ENCODE measurements at places on chromosomes 12 and 14.

DNA sequence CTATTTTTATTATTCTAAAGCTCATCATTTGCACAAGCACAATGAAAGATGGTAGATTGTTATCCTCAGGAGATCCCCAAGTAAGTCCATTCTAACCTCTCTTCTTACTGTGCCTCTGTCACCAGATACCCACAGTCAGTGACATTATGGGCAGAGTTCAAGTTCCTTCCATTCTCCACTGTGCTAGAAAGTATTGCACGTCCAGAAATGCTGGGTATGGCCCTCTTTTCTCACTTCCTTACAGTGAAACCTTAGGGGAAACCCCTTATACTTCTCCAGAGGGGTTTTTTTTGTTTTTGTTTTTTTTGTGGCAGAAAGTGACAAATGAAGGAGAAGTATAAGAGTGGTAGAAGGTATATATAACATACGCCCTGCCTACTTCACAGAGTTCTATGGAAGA is 102.9 kb downstream of the DIO2 start:
- DNase-seq = no peak

DNA sequence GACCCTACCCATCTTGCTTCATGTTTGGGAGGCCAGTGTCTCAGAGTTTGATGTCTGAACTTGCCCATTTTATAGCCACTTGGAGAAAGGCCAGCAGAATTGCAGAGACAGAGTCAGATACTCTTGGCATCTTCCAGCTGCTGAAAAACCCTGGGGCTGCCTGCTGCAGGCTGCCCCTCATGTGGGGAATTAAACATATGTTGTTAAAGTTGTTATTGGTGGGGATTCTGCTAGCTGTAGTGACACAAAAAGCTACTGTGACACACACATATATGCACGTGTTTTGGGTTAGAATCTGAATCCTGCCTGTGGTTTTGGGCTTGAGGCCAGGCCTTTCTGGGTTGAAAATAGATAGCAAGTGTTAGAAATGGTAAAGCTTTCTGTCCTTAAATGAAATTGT is 1288.4 kb downstream of the AACS start:
- no peak for DNase-seq

DNA sequence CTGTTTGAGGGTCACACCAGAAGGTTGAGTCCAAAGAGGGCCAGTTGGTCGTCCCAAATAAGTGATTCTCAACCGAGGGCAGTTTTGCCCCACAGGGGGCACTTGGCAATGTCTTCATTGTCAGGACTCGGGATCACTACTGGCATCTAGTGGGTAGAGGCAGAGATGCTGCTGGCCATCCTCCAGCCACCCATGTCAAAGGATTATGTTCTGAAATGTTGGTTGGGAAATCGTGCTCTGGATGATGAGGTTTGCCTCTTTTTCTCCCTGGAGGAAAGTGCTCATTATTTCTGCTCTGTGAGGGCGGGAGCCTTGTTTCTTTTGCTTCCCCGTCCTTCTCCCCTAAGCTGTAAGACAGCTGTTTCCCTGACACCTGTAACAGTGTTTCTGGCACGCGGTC is 3.6 kb downstream of the ZNF839 start:
- DNase-seq = no peak

GRCh38 chr12:124242529-124243065 is 52.3 kb upstream of the RFLNA start:
- DNase-seq = no peak

- DNase-seq = peak; percentile 61
These were observed 8.3 kb downstream of the CISTR start for GRCh38 chr12:53743266-53744129.

DNA sequence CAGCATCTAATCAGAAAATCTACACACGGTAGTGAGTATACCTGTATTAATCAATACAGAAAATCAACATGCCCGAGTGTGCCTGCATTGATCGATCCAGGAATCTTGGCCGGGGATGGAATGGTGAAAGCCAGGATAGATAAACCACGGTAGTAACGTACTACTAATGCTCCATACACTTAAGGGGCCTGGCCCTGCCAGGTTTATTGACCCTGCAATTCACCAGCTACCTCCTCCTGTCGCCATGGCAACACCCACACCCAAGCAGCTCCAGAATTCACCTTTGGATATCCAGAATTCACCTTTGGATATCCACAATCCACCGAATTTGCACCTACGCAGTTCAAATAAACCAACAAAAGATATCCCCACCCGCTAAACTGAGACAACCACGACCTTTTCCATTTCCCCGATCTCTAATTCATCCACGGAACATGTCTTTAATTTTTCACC is 14.8 kb upstream of the CALM1 start:
- DNase-seq = no peak

- no peak for DNase-seq
These were observed 40.8 kb downstream of the GALNT16 start for GRCh38 chr14:69300601-69301221.

DNA sequence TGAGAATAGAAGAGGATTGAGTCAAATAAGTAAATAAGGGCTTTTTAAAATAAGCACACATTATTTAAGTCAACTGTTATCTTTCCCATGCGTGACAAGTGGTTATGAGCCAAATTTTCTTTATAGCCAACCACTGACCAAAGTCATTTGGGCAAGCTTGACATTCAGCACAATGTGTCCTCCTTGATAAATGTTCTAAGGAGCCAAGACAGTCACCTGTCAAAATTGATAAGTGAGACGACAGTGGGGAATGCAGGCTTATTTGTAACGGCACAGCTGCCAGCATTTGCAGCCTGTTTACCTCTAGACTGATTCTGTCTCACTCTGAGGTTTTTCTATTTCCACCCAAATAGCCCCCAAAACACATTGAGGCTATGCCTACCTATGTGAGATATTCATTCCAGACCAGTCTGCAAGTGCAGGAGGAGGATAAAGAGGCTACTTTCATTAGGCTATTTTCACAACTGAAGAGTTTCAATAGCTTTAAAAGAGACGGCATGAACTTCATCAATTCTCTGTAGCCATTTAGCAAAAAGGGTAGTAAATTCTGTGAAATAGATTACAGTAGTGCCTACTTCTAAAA is 339.5 kb downstream of the PDZRN4 start:
- no peak for DNase-seq

DNA sequence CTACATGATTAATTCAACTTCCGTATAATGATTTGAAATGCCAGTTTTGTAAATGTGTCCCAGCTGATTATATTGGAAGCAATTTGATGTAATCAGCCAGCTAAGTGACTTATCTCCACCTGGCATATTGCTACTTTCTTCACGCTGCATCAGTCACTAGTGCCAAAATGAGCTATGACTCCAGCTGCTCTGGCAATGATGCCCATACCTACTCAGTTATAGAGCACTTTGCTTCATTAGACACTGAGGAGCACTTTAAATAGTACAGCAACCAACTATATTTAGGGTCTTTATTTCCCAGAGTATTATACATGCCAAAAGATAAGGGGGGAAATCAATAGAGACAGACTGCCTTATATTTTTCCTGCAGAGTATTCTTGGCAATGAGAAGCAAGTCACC is 67.9 kb upstream of the LIN7A start:
- no peak for DNase-seq
